ENCODE measurements at places on chromosomes 5 and 9.

DNA sequence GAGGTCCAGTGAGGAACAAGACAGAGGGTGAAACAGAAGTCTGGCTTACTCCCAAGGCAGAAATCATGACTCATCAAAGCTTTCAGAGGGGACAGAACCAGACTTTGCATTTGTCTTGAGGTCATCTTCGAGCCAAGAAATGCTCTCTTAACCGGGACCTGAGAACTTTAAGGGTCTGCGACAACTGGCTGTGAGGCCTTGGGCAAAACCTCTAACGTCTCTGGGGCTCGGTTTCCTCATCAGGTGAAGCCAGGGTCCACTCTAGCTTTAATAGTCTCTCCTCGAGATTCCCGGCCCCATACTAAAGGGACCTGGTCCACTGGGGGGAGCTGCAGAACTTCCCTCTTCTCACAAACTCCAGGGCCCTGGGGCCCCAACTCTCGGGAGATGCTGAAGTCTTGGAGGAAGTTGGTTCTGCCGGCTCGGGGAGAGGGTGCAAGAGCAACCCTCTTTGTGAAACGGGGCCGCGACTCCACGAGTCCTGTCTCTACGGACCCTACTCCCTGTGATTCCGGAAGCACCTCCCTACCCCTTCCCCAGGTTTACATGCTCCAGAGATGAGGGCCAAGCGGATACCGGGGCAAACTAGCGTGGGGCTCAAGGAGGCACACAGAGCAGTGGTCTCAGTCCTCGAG lies 2.6 kb downstream of the GLIS3 start:
- no peak for DNase-seq

DNA sequence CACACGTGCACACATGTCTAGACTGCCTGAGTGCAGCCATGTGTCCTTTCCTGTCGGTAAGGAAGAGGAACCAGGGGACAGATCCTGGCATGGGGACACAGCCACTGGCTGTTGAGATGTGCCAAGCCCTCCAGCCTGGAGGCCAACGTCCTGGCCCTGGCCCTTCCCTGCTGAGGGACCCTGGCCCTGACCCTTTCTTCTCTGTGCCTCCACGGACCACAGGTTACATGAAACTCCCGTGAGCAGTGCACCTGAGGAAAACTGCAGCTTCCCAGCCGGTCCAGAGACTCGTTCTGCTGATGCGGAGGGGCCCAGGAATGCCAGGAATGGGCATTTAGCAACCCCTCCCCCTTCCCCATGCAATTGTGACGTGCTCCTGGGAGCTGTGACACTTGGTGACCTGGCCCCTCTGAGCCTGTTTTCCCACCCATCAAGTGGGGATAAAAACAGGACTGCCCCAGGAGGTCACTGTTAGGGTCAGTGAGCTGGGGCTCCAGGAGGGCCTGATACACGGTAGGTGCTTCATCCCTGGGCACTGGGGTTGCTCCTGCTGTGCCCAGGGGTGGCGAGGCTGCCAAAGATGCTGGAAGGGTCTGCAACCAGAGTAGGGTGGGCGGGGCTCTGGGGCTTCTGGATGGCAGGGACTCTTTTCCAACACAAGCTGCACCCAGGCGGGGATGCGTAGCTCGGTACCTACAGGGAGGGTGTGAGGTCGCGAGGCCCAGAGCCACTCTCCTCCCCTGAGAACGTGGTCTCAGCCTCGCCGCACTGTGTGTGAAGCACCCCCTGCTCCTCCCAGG lies 151.5 kb downstream of the C9orf50 start:
- DNase-seq = no peak

DNA sequence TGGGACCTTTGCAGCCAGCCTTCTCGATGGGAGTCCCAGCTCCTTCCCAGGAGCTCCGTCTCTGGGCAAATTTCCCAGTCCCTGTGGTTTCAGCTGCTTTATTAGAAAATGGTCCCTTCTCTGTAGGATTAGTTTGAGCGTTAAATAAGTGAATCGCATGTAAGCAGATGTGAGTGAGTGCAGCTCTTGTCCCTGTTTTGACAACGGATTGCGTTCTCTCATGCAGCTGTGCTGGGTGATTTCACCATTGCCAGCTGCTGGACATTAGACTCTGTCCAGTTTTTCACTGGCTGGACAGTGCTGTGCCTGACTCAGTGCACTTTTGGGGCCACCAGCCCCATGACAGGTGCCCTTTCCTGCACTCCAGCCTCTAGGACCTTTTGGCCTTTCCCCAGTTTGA lies 11.6 kb upstream of the CEL start:
- DNase-seq = no peak

- DNase-seq = no peak
These were observed 55.6 kb downstream of the CRB2 start for GRCh38 chr9:123411636-123412035.
